Left cardiac atrium (tissue), 4 donors: ENCODE measurements at places on chromosomes 12 and 14. TPM values are rescaled to one million over a fixed set of nuclear protein-coding genes. Genes with fewer than 3 reads are reported as not detected.

The EID3 gene
- 1.7 TPM for total RNA-seq

The A2ML1 gene
- 0.44 TPM for total RNA-seq

The SERPINA10 gene
- not detected for total RNA-seq

The CCDC177 gene
- total RNA-seq = not detected

The FBRSL1 gene
- total RNA-seq = 49.4 TPM

The ITGA7 gene
- 448 TPM for total RNA-seq

The CATSPERB gene
- total RNA-seq = 1.8 TPM

The PRH1 gene
- 3.2 TPM for total RNA-seq

The FGF23 gene
- not detected for total RNA-seq

The KRT77 gene
- total RNA-seq = not detected

The OR9K2 gene
- total RNA-seq = not detected

The CCDC196 gene
- not detected for total RNA-seq

The MIP gene
- total RNA-seq = 0.50 TPM

The FAM186B gene
- total RNA-seq = 0.31 TPM

The MTRFR gene
- 10.9 TPM for total RNA-seq

The CLEC9A gene
- not detected for total RNA-seq

The CEBPE gene
- total RNA-seq = not detected

The DAO gene
- total RNA-seq = not detected

The PARPBP gene
- total RNA-seq = 1.2 TPM

The NRL gene
- total RNA-seq = 1.8 TPM

The RIMBP2 gene
- 0.31 TPM for total RNA-seq

The APOLD1 gene
- 56.7 TPM for total RNA-seq

The AJUBA gene
- total RNA-seq = 8.0 TPM

The KRT72 gene
- not detected for total RNA-seq

The ACACB gene
- 165 TPM for total RNA-seq

The PLEK2 gene
- 0.76 TPM for total RNA-seq

The LIN52 gene
- 6.6 TPM for total RNA-seq

The DEGS2 gene
- total RNA-seq = 0.18 TPM

The RTN1 gene
- total RNA-seq = 1.1 TPM

The BTG1 gene
- 121 TPM for total RNA-seq

The CD27 gene
- 0.35 TPM for total RNA-seq

The AICDA gene
- 0.10 TPM for total RNA-seq

The DLGAP5 gene
- 0.80 TPM for total RNA-seq

The HOXC6 gene
- total RNA-seq = 0.50 TPM

The KLRB1 gene
- total RNA-seq = 1.3 TPM

The EML1 gene
- 24.6 TPM for total RNA-seq

The RAPGEF3 gene
- total RNA-seq = 27.3 TPM

The BIN2 gene
- 4.0 TPM for total RNA-seq

The SERPINA5 gene
- 9.3 TPM for total RNA-seq

The WNT1 gene
- total RNA-seq = not detected

The RNF212B gene
- not detected for total RNA-seq

The NEMP1 gene
- total RNA-seq = 2.8 TPM
